ENCODE measurements at places on chromosomes 7 and 10.

- DNase-seq = no peak
Observed at GRCh38 chr10:109831846-109832245, 91.5 kb downstream of the XPNPEP1 start.

- no peak for DNase-seq
Observed at GRCh38 chr7:26538216-26538615, 246.6 kb downstream of the SNX10 start.

DNA sequence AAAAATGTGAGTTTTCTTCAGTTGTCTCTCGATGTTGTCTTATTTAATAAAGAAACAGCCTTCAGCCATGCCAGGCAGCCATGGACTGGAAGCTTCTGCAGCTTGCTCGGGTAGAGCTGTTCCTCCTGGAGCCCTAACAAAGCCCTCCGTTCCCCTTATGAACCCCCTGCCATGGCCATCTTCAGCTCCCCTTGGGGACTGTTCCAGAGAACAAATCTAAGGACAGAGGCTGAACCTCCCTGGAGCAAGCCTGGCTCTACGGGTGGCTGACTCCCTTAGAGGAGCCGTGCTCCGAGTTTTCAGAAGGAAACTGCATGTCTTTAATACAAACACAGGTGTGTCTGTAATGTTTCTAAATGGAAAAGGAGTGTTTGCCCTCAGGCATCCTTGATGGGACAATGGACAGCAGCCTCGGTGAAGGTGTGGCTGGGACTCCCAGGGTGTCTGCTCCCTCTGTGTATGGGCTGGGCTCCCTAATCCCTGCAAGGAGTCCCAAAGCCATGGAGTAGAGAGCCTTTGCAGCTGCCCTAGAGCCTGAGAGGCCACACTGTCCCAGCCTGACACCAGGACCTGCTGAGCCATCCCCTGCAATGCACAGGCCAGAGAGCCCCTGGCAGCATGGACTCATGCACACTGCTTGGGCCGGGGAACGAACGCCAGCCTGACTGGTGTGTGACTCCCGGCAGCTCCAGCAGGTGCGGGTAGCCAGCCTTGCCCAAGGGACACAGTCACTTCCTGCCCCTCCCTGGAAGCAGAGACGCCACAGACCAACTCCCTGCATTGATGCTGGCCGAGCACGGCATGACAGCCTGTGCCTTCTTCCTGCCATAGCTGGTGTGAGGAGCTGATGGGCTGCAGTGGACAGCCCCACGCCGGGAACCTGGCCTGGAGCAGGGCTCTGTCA, 381.8 kb downstream of the TCERG1L start:
- no peak for DNase-seq

DNA sequence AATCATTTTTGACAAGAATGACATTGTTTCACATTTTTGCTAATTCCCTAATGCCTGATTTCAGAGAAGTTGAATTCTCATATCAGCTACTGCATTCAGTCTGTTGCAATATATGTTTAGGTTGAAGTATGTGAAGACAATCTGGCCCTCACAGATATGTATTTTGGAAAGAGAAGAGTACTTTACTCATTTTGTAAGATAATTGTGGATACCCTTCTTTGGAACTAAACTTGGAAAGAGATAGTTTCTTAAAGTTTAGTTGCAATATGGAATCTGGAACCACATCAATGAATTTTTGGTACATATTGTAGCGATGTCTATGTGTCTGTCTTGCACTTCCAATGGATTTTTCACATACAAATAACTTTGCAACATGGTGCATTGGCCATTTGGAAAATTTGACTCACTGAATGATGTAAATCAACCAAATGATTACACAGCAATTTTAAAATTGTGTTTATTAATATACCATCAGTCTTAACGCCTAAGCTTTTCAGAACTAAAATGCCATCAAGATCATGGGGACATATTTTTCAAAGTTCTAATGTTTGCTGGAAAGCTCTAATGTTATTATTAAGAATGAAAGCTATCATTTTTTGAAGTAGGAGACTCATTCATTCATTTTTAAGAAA, 39.3 kb upstream of the TMEM26 start:
- no peak for DNase-seq

DNA sequence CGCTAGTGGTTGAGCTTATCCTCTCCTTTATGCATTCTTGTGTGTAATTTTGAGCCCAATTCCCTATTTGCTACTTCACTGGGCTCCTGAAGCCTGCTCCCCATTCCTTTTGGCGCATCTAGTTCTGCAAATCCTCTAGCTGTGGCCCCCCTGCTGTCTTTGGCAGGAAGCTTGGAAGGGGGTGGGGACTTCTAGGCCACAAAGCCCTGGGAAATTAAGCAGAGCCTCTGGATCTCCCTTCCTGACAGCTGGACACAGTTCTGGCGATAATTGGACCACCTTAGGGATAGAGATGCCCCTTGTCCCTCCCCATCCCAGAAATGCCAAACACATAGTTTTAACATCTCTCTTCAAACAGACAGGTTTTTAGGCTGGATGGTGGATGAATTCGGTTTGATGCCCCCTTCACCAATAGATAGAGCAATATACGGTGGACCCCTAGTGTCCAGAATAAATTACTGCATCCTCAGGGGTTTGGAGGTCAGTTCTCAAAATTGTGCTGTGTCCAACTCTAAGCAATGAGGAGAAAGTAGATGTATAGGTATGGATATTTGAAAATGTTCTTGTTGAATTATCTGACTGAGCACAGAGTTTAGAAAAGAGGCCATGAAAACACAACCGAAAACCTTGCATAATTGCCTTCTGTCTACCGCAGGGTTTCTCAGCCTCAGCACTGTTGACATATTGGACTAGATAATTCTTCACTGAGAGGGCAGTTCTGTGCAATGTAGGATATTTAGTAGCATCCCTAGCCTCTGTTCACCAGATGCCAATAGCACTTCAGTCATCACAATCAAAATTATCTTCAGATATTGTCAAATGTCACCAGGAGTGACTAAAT, 75.5 kb downstream of the PAPSS2 start:
- DNase-seq = no peak

GRCh38 chr7:151666886-151667285, 147.2 kb upstream of the RHEB start:
- no peak for DNase-seq

- DNase-seq = no peak
Observed at GRCh38 chr7:113368256-113368655, 249.9 kb upstream of the SMIM30 start.
